Fibroblast of mammary gland (primary cell): ENCODE measurements at places on chromosomes 6 and 20.

DNA sequence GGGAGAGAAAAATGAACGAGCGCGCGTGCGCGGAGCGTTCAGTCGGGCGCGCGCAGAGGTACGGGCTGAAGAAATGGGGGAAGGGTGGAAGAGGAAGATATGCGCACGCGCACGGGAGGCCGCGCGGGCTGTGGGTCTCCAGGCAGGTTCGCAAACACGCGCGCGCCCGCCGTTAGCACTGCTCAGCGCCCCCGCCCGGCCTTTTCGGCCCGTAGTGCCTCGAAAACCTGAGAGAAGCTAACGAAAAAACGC lies 393 bp downstream of the BCLAF1 start:
- peak; percentile 81 for DNase-seq

DNA sequence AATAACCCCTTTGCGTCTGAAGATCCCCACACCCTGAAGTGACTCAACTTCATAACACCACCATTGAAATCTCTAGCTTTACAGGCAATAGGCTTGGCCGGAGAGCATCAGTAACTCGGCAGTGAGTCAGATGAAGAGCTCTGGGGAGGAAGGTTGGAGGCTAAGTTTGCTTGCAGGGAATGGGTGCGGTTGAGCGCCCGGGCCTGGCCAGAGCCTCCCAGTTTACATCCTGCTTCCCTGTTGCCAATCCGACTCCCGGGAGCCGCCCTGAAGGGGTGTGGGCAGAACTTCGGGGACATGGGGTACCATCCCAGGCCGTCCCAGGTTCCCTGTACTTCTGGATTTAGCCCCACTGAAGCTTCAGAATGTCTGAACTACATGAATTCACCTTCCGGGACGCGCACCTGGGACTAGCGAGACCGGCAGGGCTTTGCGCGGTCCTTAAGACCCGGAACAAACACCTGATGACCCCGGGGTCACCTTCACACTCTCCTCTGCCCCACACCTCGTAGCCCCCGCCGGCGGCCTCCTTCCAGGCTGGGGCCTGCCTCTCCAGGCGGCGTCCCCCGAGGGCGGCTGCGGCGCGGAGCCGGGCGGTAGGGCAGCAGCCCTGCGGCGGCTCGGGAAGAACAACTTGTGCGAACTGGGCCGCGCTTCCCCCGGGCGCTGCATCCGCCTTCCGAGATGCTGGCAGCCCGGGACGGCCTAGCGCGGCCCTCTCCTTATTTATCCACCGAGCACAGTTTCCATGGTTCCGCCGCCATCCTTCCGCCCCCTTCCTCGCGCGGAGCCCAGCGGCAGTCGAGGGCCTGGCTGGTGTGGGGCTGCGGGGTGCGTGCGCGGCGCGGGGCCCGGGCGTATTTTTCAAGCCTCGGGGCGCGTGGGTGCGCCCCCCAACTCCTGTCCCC lies 56.6 kb upstream of the RREB1 start:
- DNase-seq = peak; percentile 90

GRCh38 chr6:131588643-131589042 lies 15.6 kb downstream of the ARG1 start:
- no peak for DNase-seq

DNA sequence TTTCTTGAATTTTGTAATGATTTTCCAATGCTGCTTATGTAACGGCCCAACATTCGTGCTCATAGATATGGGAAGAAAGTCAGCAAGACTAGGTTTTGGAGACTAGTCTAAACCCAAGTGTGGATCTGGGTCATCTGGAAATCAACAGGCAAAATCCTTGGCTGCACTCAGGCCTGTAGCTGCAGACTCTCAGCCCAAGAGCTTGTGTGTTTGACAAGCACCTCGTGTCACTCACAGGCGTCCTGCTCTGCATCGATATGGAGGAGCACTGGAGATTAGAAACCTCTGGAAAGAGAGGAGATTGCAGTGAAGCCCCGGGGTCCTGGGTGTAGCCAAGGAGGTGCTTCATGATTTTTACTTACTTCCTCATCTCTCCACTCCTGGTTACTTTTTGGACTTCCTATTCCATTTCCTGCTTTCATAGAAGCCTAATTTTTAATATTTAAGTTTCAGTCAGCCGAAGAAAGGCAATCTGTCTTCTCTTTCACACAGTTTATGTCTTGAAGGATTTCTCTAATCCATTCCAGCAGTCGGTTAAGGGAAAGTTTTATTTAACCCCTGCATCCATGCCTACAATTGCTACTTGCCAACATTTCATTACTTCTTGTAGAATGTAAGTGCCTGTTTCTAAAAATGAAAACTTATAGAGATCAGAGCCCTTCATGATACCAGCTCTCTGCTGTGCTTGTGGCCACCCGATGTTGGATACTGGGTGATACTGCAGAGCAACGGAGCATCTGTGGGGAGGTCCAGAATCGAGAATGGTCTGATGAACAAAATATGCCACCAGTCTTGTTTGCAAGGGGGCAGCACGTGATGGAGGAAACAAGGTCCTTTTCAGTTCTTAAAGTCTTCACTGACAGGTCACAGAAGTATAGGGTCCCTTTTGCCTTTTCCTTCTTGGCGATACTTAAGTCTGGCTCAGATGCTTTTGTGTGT lies 296.3 kb downstream of the QKI start:
- DNase-seq = peak; percentile 3

- peak; percentile 73 for DNase-seq
Observed at GRCh38 chr20:62136283-62137091, 6.7 kb downstream of the PSMA7 start.

- DNase-seq = no peak
Observed at GRCh38 chr20:37939701-37940560, 37.0 kb downstream of the VSTM2L start.

DNA sequence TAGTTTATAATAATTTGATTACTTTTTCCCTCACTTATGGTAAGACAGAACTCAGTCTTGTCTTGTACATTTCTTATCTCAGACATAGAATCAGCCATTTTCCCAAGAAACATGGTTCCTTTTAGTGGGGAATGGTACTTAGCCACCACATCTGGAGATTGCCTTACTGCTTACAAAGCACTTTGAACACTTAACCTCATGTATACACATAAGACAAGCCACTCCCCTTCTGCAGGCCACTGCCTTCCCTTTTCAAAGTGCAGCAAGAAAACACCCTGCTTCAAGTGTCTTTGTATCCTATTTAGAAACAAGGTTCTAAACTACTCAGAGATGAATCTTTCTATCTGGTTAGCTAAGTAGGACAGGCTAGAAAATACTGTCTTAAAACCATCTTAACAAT lies 159.2 kb downstream of the UBE3D start:
- DNase-seq = peak; percentile 14

- DNase-seq = no peak
Observed at GRCh38 chr6:1915226-1915625, 305.5 kb downstream of the FOXC1 start.

GRCh38 chr6:43673444-43674084 lies 14.0 kb downstream of the MRPS18A start:
- DNase-seq = no peak

GRCh38 chr6:168225471-168225911 lies 94.1 kb downstream of the DACT2 start:
- DNase-seq = no peak
